ENCODE measurements at places on chromosomes 2 and 18. TPM values are rescaled to one million over a fixed set of nuclear protein-coding genes. Genes with fewer than 3 reads are reported as not detected.
A peak's percentile ranks its signal among the peaks of the same experiment; 100 is the strongest.

- DNase-seq, result no peak
Observed at GRCh38 chr2:105786231-105787230, 41.8 kb downstream of the NCK2 start.

DNA sequence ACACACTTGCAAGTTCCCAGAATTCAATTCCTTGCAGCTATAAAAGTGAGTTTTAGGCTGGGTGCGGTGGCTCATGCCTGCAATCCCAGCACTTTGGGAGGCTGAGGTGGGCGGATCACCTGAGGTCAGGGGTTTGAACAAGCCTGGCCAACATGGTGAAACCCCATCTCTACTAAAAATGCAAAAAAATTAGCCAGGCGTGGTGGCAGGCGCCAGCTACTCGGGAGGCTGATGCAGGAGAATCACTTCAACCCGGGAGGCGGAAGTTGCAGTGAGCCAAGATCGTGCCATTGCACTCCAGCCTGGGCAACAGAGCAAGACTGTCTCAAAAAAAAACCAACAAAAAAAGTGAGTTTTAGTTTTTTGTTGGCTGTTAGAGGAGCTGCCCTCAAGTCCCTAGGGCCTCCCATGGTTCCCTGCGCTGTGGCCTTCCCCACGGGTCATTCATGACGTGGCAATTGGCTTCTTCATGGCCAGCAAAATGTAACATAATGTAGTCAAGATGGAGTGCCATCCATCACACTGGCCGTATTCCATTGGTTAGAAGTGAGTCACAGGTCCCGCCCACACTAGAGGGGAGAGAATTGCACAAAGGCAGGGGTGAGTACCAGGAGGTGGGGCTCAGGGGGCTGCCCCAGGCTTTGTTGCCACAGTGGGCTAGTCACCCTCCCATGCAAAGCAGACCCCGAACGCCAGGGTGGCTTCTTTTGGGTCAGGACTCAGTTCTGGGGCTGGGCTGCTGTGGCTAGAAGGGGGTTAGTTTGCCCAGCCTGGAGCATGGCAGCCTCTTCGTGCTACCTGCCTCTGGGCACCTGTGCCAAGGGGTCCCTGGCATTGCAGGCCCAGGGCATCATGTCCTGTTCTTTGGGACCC is 37.7 kb upstream of the INHBB start:
- peak; percentile 24 for DNase-seq

GRCh38 chr18:79411614-79412526 is 16.1 kb downstream of the NFATC1 start:
- peak; percentile 71 for DNase-seq

- DNase-seq, result no peak
Observed at GRCh38 chr2:168626096-168626495, 170.0 kb downstream of the CERS6 start.

GRCh38 chr2:240143801-240144648 is 3.6 kb upstream of the OTOS start:
- DNase-seq, result peak; percentile 92

DNA sequence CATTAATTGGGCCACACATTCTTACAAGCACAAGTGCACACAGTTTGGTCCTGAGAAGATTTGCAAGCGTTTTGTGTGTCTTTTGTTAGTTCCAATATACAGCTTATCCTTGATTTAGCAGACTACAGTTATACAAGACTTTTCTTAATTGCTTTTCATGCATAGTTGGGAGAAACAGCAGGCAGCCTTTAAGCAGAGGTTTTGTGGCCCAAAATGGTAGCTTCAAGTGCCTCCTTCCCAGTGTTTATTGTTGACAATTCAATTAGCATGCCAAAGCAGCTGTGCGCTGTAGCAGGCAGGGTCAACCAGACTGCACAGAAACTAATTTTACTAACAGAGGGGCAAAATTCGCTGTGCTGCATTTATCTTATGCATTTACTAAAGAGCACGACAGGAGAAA is 47.5 kb downstream of the FRZB start:
- no peak for DNase-seq

- DNase-seq, result peak; percentile 91
Observed at GRCh38 chr18:21112140-21112473, 494 bp upstream of the ROCK1 start.

DNA sequence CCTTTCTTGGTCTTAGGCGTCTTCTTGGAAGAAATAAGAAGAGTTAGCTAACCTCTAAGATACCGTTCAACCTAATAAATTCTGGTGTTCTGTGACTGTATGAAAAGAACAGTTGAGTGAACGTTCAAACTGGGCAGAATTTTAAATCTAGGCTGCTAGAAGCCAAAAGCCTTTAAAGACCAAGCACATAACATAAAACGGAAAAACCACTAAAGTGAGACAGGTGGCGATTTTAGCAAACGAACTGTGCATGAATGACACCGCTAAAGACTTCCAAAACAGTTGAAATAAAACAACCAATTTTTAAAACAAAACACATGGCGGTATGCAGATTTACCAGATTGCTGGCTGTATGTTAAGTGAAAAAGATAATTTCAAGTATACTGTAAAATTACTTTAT is 73.1 kb downstream of the GALNT13 start:
- no peak for DNase-seq

GRCh38 chr2:19901442-19902215 is at the start of gene TTC32:
Gene TTC32, minus strand, starts transcription at chr2:19901983. Its CDS starts 129 bp downstream, at chr2:19901854.
- DNase-seq, result peak; percentile 98

DNA sequence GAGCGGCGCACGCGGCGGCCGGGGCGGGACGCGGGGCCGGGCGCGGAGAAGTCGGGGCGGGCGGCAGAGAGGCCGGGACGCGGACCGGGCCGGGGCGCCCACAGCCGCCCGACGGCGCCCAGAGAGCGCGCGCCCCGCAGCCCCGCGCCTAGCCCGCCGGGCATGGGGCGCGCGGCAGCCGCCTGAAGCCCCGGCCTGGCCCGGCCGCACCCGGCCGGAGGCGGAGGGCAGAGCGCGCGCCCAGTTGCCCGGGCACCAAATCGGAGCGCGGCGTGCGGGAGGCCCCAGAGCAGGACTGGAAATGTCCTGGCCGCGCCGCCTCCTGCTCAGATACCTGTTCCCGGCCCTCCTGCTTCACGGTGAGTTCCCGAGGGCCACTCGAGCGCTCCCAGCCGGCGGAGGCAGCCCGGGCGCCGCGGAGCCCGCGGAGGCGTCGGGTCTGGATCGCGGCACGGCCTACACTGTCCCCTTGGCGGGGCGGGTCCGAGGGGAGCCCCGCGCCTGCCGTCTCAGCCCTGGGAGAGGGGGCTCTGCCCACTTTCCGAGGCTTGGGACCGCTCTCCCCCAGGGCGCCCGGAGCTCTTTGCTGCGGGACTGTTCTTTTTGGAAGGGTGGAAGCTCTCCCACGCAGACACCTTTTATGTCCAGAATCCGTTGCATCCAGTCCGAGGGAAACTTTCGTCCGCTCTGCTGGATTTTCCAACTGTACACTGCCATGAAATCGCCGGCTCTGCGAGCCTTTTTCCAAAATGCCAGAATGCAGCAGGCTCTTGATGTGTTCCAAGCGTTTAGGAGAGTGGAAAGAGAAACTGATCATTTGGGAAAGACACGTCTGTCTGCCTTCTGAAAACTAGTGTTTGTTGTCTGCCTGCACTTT is 484 bp downstream of the APCDD1 start:
- DNase-seq, result no peak

GRCh38 chr2:69567157-69567908 is 76.2 kb downstream of the AAK1 start:
- DNase-seq, result no peak

DNA sequence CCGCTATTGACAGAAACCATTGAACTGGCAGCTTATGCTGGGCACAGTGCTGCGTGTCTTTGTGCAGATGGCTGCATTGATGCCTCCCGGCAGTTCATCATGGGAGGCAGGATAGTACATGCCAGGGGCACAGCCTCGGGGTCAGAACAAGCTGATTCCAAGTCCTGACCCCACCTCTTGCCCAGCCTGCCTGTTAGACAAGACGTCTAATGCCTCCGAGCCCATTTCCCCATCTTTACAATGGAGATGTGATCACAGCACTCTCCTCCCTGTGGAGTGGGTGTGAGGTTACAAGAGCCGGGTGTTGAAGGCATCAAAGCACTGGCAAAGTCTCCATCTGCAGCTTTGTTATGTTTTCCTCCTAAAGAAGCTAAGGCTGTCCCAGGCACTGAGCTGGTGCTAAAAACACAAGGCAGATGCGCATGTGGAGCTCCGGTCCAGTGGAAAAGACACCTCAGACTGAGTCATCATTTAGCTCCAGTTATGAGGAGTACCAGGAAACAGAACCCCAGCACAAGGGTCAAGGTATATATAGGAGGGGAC is 125.7 kb upstream of the EPAS1 start:
- no peak for DNase-seq

GRCh38 chr2:35803126-35803525 is 552.5 kb upstream of the CRIM1 start:
- no peak for DNase-seq

The POU3F3 gene
- polyA plus RNA-seq, result 0.25 TPM

The KLHL41 gene
- 0.61 TPM for polyA plus RNA-seq

The AGXT gene
- not detected for polyA plus RNA-seq

The EMILIN1 gene
- 249 TPM for polyA plus RNA-seq

The MC4R gene
- not detected for polyA plus RNA-seq

The DAPL1 gene
- polyA plus RNA-seq, result 1.1 TPM

The GCG gene
- polyA plus RNA-seq, result 1.6 TPM

The MROH2A gene
- not detected for polyA plus RNA-seq
